ENCODE measurements at places on chromosomes 7 and 10.

DNA sequence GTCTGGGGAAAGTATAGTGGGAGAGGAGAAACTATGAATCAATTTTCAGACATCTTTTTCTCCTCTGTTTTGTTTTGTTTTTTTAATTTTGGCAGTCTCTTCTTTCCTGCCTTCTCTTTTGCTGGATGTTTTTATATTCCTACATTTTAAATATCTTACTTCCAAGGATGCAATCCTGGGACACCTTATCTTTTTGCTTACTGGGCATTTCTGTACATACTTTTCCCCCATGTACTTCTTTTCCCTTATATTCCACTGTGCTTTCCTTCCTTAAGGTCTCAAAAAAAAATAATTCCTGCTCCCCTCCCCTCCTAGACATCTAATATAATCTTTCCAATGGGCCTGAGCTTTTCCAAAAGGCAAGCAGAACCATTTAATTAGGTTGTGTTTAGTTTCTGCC is 701.1 kb downstream of the NRG3 start:
- no peak for DNase-seq

DNA sequence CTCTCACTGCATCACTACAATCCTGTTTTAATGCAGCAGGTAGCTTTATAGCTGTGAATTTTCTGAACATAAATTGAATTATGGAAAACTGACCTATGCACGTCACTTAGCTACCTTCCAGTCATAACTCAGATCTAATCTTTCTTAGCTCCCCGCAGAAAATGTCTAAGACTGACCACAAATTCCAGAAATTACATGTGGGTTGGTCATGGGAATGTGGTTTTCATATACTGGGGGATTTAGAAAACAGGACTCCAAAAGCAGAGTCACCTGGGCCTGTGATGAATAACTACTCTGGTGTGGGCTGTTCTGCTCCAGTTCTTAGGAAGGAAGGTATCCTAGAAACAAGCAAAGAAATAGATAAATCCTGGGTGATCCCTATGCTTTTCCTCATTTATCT is 178.4 kb upstream of the LRRTM3 start:
- DNase-seq: no peak

- no peak for DNase-seq
Measured at GRCh38 chr7:54556121-54556520, 13.9 kb downstream of the VSTM2A start.

- DNase-seq: no peak
Measured at GRCh38 chr7:30226614-30227268, 57.7 kb upstream of the ZNRF2 start.

DNA sequence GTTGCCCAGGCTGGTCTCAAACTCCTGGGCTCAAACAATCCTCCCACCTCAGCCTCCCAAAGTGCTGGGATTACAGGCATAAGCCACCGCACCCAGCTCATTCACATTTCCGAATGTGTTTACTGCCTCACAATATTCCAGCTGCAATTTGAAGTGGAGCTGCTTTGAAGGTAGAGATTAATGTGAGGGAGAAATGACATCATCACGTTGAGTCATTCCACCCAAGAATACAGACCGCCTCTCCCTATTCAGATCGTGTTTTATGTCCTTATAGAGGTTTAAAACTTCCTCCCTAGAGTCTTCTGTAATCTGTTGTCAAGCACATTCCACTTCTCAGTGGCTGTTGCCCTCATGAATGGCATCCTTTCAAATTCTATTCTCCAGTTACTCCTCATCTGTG is 100.4 kb upstream of the PDGFA start:
- no peak for DNase-seq

- DNase-seq: no peak
Measured at GRCh38 chr10:3978761-3979160, 193.8 kb upstream of the KLF6 start.

- no peak for DNase-seq
Measured at GRCh38 chr7:113548561-113548960, 370.2 kb downstream of the PPP1R3A start.

DNA sequence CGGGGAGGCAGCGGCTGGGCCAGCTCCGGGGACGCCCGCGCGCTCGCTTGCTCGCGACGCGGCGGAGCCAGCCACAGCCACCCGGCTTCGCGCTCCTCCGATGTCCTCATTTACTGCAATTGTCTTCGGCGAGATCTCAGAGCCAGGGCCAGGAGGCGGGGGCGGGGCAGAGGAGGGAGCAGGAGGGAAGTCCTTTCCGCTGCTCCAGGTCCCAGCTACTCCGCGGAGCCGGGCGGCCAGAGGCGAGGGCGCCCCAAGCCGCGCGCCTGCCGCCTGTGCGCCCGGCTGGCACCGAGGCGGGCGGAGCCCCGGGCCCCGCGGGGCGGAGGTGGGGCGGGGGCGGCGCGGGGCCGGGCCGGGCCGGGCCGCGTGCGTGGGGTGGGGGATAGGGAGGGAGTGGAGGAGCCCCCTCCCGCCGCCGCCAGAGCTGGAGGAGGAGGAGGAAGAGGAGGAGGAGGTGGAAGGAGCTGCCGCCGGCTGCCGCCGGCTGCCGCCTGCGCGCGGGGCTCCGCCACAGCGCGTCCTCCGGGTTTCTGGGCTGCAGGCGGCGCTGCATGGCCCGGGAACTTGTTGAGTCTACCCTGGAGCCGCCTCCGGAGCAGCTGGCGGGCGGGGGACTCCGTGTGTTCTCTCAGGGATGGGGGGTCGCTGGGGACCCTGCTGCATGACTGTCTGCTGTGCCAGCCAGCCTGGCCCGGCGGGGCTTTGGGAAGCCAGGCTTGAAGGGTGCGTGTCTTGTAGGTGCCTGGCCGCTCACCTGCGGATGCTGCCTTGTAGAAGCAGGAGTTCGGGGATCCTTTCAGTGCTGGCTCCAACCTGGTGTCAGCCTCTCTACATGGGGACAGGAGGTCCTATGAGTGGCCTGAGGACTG is at the start of gene INSYN2A:
Gene INSYN2A, minus strand, starts transcription at position 310 of the 872 bp plus-strand sequence. CDS start 20,196 bp downstream, outside the sequence.
- DNase-seq: no peak

- DNase-seq: no peak
Measured at GRCh38 chr7:11302121-11302520, 328.4 kb downstream of the PHF14 start.

- peak; percentile 64 for DNase-seq
Measured at GRCh38 chr10:26448706-26449435, 10.7 kb downstream of the APBB1IP start.

GRCh38 chr7:71343039-71343438 is 211.1 kb downstream of the GALNT17 start:
- no peak for DNase-seq

DNA sequence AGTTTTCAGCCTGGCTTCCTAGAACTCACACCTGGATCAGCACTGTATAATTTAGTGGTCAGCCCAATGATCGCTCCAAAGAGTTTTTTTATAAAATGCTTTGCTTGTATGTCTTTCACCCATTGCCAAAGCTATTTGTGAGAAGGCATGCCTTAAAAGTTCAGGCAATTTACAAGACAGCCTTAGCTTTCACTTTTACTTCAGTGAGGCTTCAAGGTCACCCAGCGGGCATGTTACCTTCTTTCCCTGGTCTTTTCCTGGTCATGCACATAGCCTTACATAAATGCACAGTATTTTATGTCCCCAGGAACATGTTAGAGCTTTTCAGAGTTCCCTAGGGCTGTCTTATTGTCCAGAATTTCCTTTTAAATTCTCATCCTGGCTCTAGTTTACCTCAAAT is 179.9 kb upstream of the TMEM72 start:
- DNase-seq: no peak

DNA sequence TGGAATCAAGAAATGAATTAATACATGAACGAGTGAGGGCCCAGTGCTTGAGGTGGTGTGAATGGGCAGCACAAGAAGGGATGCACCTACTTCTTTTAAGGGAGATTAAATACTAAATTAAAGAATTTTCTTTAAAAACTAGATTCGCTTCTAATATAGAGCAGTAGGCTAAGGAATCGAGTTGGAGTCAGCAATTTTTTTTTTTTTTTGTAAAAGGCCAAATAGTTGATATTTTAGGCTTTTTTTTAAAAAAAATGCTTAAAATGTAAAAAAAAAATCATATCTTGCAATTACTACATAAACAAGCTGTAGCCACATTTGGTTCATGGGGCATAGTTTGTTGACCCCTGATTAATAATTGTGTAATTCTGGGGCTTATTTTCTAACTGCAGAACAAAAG is 31.9 kb downstream of the A1CF start:
- no peak for DNase-seq

- DNase-seq: no peak
Measured at GRCh38 chr7:42125321-42125720, 111.7 kb downstream of the GLI3 start.

GRCh38 chr7:80107278-80107677 is 27.4 kb upstream of the GNAI1 start:
- DNase-seq: no peak

DNA sequence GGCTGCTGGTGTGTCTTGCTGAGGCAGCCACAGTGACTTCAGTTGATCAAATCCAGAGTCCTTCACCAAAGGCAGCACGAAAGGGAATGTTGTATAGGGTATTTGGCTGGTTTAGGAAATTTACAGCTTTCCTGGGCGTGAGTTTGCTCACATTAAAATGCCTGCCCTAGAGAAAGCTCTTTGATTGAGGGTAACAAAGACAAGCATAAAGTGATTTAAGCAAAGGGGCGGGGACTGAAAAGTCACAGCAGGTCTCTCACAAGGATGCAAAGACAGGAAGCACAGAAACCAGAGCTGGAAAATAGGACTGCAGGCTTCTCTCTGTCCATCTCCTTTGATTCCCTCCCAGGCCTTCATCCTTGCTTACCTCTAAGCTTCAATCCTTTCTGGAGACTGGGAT is 139.2 kb downstream of the ELMO1 start:
- no peak for DNase-seq

- no peak for DNase-seq
Measured at GRCh38 chr7:95585426-95585789, 10.9 kb downstream of the PDK4 start.

- DNase-seq: no peak
Measured at GRCh38 chr7:20404320-20404719, 73.6 kb downstream of the ITGB8 start.

DNA sequence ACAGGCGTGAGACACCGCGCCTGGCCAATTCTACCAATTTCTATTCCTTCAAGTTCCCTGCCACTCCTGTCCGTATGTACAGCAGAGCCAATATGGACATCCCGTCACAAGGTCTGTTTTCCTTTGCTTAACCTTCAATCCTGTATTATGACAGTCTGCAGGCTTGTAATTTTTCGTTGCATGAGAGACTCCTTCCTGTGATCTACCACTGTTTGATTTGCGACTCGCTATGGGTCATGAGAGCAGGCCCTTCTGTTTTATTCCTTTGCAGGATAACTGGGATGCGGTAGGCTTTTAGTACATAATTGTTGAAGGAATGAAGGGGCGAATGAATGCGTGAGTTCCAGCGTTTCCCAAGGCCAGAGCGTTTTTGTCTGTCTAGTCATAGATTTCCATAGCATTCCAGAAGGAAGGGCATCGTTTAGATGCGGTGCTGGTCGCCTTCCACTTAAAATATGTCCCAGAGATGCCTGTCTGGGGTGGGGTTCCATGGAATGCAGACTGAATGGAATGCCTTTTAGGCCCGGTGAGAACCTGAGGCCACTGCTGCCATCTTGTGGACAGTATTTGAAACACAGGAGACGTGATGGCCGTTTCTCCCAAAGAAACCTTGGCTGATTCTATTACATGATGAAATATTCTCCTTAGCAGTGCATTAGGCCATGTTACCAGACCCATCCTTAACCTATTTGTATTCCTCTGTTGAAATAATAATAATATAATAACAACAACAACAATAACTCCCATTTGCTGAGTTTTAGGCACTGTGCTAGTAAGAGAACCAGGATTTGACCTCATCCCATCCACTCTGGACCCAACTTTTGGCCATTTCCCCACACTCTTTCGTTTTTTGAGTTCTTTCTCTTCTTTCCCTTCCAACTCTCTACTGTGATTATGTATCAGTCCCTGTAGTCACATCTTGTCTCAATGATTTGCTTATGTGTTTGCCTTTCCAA is 193.2 kb downstream of the MYOF start:
- DNase-seq: peak; percentile 52

DNA sequence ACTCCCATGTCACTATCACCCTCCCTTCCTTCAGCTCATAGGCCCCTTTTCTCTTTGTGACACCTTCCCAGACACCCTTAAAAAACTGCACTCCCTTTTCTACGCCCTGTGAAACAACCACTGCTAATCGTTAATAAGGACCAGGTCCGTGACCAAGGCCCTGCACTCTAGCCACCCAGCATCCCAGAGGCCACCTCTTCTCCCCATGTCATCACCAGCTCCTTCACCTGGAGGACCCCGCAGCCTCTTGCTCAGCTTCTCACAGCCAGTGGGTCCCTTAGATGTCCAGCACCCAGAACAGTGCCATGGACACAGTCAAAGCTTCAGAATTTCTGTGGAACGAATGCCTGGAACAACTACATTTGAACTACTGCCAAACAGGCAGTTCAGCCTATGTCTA is 2.3 kb downstream of the PARD3 start:
- DNase-seq: no peak

DNA sequence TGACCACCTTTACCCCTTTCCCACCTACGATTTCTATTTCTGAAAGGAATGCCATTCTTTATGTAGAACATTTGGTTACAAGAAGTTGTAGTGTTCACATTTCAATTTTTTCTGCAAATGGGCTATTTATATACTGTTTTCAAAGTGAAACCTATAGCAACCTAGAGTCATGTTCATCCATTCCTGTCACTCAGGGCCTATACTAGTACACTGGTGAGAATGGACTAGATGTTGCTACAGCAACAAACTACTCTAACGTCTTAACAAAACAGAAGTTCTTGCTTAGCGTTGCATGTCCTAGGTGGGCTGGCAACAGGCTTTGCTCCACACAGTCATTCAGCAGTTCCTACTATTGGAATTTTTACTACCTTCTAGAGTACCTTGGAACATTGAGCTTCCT is 16.3 kb downstream of the CASD1 start:
- no peak for DNase-seq

- DNase-seq: no peak
Measured at GRCh38 chr10:133271521-133272300, 5.0 kb downstream of the ADAM8 start.

GRCh38 chr10:7756360-7756992 is 31.3 kb downstream of the KIN start:
- DNase-seq: no peak

DNA sequence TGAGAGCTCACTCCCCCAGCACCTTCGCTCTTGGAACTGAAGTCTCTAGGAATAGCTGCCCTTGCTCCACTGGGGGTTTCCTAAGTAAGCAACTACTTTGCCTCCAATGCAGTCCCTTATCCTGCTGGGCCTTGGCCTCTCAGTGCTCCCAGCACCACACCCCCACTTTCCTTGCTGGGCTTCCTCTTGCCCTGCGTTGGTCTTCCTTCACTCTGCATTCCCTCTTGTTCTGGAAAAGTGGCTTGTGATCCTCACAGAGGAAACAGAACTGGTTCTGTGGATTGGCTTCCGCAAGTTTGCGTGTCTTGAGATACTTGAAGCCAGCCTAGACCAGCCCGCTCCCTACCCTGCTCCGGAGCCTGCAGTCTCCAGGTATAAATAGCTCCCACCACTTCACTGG is 6.4 kb downstream of the NKX2-3 start:
- DNase-seq: no peak

DNA sequence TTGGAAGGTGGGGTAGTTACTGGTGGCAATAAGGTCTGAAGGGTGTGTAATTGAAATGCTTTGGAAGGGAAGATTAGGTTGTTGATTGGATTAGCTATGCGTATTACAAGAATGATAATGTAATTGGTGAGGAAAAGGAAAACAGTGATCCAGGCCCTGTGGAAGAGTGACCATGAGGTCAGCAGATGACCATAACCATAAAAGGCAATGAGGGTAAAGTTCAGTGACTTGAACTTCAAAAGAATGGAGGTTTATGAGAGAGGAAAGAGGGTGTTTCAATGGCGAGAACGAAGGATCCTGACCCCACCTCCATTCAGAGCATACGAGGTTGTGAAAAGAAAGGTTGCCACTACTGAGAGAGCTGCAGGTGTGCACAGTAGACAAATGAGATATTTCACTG is 439.7 kb downstream of the CCSER2 start:
- DNase-seq: no peak

- no peak for DNase-seq
Measured at GRCh38 chr10:97229322-97230015, 43.7 kb upstream of the SLIT1 start.

Measured in stimulated activated naive CD4-positive, alpha-beta T cell (primary cell).